GM20000 (cell line): ENCODE measurements at places on chromosomes 11 and 22.
A peak's percentile ranks its signal among the peaks of the same experiment; 100 is the strongest.

- no peak for DNase-seq
Measured at GRCh38 chr11:60870276-60870675, 2.9 kb downstream of the ZP1 start.

- no peak for DNase-seq
Measured at GRCh38 chr11:62999649-63000048, 14.9 kb upstream of the SLC22A6 start.

- DNase-seq = no peak
Measured at GRCh38 chr11:8111636-8112035, 30.6 kb downstream of the TUB start.

DNA sequence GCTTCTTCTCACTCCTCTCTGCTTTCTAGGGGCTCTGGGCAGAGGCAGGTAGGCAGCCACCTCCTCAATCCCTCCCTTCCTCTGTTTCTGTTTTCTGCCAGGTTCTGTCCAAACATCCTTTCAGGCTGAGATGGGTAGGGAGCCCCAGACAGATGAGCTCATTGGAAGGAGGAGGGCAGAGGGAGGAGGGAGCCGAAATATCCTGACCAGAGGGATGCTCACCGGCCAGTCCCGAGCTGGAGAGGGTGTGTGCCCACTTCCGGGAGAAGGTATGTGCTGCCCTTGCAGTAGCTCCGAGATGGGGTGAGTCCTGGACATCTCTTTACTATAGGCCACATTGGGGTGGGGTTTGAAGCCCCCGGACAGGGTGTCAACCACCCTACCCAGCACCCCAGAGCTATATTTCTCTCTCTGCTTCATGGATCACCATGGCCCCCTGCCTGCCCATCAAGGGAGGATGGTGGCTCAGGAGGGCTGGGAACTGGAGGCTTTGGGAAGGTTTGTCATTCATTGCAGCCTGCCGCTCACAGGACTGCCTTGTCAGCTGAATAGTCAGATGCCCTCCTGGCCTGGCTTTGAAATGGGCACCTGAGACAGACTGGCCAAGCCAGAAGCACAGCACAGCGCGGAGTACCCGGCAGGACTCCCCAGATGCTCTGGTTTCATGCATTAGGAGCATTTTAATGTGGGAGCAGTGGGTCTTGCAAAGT, 4.7 kb upstream of the SCN4B start:
- DNase-seq = no peak

DNA sequence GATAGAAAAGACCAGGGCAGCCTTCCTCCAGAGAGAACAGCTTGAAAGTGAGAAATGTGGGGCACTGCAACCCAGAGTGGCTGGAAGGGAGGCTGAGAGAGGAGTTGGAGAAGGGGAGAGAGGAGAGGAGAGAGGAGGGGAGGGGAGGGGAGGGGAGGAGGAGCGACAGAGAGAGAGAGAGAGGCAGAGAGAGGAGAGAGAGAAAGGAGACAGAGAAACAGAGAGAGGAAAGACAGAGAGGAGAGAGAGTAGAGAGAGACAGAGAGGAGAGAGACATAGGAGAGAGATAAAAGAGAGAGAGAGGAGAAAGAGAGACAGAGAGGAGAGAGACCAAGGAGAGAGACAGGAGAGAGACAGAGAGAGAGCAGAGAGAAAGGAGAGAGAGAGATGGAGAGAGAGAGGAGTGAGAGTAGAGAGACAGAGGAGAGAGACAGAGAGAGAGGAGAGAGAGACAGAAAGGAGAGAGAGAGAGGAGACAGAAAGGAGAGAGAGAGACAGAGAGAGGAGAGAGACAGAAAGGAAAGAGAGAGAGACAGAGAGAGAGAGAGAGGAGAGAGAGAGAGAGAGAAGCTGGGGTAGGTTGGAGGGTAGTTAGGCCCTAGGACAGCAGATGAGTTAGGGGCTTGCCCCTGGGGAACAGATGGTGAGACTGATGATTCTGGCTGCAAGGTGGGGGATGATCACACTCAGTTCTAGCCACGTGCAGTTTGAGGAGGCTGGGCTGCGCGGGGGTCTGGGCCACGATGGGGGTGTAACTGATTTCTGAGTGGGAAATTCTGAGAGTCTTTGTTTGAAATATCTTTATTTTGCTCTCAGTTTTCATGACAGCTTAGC, 8.5 kb upstream of the SCYL1 start:
- DNase-seq = no peak

- DNase-seq = peak; percentile 39
Measured at GRCh38 chr11:28529540-28530410, 421.6 kb downstream of the METTL15 start.

DNA sequence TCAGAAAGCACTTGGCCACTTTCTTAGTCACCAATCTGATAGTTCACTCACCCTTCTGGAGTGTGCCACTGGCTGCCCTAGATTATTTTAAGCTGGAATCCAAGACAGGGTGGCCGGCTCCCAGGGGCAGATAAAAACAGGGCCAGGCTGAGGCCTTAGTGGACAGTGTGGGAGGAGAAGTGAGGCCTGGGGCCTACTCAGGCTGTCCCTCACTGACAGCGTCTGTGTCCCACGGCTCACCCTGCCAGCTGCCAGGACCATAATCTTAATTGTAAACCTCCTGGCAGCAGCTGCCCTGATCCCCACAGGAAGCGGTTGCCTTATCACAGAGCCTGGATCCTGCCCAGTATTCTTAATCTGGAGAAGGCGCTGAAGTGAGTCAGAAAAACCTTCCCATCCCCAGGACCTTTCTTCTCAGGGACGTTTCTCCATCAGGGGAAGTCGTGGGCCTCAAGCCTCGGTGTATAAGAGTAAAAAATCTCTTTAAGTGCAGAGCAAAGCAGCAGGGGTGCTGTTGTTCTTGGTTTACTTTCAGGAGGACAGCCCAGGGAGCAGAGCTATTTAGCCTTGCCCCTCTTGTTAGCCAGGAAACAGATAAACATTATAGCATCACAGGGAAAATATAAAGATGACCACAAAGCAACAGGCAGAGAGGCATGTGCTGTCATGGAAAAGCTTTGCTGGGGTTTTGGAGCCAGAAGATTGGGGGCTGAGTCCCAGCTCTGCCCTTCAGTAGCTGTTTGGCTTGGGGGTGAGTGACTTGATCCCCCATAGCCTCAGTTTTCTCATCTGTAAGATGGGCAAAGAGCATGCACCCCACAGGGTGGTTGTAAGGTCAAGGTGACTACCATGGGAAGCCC, 39.6 kb downstream of the TSPAN18 start:
- no peak for DNase-seq

DNA sequence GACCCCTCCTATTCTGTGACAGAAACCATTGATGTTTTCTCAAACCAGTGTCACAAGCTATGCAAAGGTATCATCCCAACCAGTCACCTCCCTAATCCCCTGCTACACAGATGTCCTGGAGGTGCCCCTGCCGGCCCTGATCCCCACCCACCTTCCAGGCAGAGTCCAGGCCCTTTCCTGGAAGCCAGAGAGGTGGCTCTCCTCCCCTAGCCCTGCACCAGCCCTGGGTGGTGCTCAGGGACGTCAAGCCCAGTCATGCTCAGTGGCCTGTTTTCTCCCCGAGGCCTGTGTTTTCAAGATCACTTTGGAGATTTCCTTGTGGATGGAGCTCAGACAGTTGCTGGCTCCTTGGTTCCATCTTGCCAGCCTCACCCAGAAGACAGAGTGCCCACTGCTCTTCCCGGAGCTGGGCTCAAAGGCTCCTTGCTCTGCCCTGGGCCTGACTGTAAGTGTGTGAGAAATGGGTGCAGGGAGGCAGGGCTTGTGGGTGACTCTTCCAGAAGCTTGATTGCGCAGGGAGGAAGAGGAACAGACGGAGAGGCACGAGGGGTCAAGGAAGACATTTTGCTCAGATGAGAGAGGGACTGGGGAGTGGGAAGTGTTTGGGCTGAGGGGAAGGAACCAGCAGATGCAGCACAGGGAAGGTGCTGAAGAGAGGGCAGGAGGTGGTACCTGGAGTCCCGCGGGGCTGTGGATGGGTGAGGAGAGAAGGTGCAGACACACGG, 11.3 kb downstream of the P2RY6 start:
- DNase-seq = no peak
